ENCODE measurements at places on chromosomes 3 and 15. TPM values are rescaled to one million over a fixed set of nuclear protein-coding genes. Genes with fewer than 3 reads are reported as not detected.

Gene CD96
- 13.7 TPM for total RNA-seq

Gene ATP13A5
- not detected for total RNA-seq

GRCh38 chr3:182292591-182292990 lies 500.7 kb upstream of the ATP11B start:
- no peaks in the 10 kb centered on the region for H3K36me3 ChIP-seq
- H3K27me3 ChIP-seq, result no peaks in the 10 kb centered on the region
- DNase-seq, result no peak
- no peaks in the 10 kb centered on the region for H3K4me1 ChIP-seq
- no peak overlapping the region for H3K27ac ChIP-seq

Gene C3orf20
- not detected for total RNA-seq

GRCh38 chr15:66960519-66960918 lies 104.9 kb upstream of the SMAD3 start:
- no peak overlapping the region for H3K4me3 ChIP-seq
- no peaks in the 10 kb centered on the region for H3K4me1 ChIP-seq
- no peaks in the 10 kb centered on the region for H3K27me3 ChIP-seq
- H3K27ac ChIP-seq, result no peak overlapping the region
- no peaks in the 10 kb centered on the region for H3K36me3 ChIP-seq
